ENCODE measurements at places on chromosomes 11 and 22. TPM values are rescaled to one million over a fixed set of nuclear protein-coding genes. Genes with fewer than 3 reads are reported as not detected.
A peak's percentile ranks its signal among the peaks of the same experiment; 100 is the strongest.

- no peaks in the 10 kb centered on the region for H3K4me1 ChIP-seq
- no peaks in the 10 kb centered on the region for H3K36me3 ChIP-seq
- no peak for DNase-seq
Observed at GRCh38 chr11:15197696-15198095, 83.0 kb downstream of the INSC start.

DNA sequence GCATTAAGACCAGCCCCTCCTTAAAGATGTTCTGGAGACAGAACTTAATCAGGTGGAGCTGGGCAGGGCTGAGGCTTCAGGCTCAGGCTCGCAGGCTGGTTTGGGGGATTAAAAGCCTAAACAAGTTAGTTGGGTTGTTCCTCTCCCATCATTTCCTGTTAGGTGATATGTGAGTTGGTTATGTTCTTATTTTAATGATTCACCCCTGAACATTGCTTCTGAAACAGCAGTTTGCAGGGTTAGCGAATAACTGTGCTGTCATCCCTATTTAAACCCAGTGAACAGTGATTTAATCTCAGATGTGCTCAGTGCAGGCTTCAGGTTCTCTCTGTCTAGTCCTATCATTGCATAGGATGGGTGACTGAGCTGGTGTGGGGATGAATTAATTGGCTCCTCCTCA lies 47.4 kb upstream of the BIRC3 start:
- H3K4me1 ChIP-seq: no peaks in the 10 kb centered on the region
- H3K36me3 ChIP-seq: no peaks in the 10 kb centered on the region
- no peaks in the 10 kb centered on the region for H3K27me3 ChIP-seq
- DNase-seq: no peak
- H3K27ac ChIP-seq: no peak overlapping the region
- H3K4me3 ChIP-seq: no peak overlapping the region

- DNase-seq: no peak
- H3K4me1 ChIP-seq: peaks cover 8% of the 10 kb centered on the region
- no peak overlapping the region for H3K4me3 ChIP-seq
Observed at GRCh38 chr11:106133529-106133928, 56.1 kb downstream of the AASDHPPT start.

- H3K27ac ChIP-seq: no peak overlapping the region
- H3K4me1 ChIP-seq: peaks cover 4% of the 10 kb centered on the region
- DNase-seq: no peak
- H3K27me3 ChIP-seq: no peaks in the 10 kb centered on the region
Observed at GRCh38 chr11:86240164-86240563, 4.4 kb upstream of the EED start.

GRCh38 chr11:72423840-72424239 lies 10.5 kb downstream of the CLPB start:
- H3K4me1 ChIP-seq: no peaks in the 10 kb centered on the region
- H3K4me3 ChIP-seq: no peak overlapping the region
- DNase-seq: no peak
- H3K36me3 ChIP-seq: no peaks in the 10 kb centered on the region

- no peak overlapping the region for H3K27ac ChIP-seq
- H3K4me1 ChIP-seq: no peaks in the 10 kb centered on the region
- H3K27me3 ChIP-seq: no peaks in the 10 kb centered on the region
- no peak for DNase-seq
- H3K36me3 ChIP-seq: no peaks in the 10 kb centered on the region
Observed at GRCh38 chr11:93942176-93942575, 79.0 kb upstream of the HEPHL1 start.

DNA sequence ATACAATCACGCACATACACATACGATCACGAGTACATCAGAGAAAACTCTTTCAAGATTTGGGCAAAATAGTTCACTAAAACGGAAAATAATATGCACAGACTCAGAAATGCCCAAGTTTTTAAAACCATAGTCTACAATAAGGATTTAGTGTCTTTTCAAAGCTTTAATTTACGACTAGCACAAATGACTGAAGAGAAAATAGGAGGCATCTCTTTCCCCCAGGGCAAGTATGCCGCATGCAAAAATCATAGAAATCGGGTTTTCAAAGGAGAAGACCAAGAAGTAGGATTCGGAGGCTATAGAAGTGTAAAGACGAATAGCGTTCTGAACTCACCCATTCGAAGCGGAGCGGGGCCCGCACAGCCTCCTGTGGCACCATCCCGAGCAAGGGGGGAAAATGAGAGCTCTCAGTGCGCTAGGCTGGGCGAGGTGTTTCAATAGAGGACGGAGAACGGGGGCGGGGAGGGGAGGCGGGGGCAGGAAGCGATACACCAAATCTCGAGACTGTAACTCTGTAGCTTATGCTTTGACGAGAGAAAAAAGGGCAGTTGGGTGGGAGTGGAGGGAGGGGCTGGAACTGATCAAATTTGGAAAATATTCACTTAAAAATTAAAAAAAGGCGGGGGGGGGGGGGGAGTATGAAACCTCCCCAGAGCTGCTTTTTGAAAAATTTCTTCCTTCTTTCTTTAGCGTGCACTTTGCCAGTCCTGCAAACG lies 15.8 kb downstream of the BLID start:
- peak; percentile 54 for DNase-seq
- no peaks in the 10 kb centered on the region for H3K27me3 ChIP-seq
- peaks cover 7% of the 10 kb centered on the region for H3K36me3 ChIP-seq
- H3K4me3 ChIP-seq: peak overlapping the region; percentile 42
- peak overlapping the region; percentile 86 for H3K27ac ChIP-seq
- H3K4me1 ChIP-seq: peaks cover 33% of the 10 kb centered on the region

Gene MS4A6E
- total RNA-seq: not detected

Measured in SJSA1 (cell line).